ENCODE measurements at places on chromosomes 1 and 21. TPM values are rescaled to one million over a fixed set of nuclear protein-coding genes. Genes with fewer than 3 reads are reported as not detected.

The CLCA4 gene
- not detected for total RNA-seq

The WDR77 gene
- total RNA-seq: 15.7 TPM

The CSF3R gene
- total RNA-seq: 0.30 TPM

The BMP8A gene
- total RNA-seq: 0.35 TPM

The KRTAP13-2 gene
- not detected for total RNA-seq

The COL11A1 gene
- total RNA-seq: not detected

- no peak for DNase-seq
Observed at GRCh38 chr21:37548521-37548981, 182.0 kb downstream of the DYRK1A start.

DNA sequence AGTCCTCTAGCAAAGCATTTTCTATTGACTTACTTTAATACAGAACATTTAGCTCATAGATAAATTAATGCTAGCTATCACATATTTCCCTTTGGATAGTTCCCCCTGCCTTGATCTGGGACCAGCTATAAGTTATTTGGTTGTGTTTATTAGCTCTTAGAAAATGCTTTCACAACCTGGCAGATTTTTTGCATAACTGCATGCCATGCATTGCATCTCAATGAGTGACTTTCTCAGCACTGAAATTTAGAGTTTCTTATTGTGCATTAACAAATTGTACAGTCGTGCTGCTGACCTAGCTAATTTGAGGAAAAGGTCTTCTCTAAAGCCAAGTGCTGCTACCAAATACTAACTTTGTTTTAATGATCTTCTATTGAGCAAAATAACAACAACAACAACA, 164.8 kb downstream of the PLPPR5 start:
- DNase-seq: no peak

- DNase-seq: no peak
Observed at GRCh38 chr1:89332461-89332860, 31.4 kb upstream of the GBP6 start.

- DNase-seq: peak; percentile 48
Observed at GRCh38 chr1:8169364-8170058, 143.4 kb upstream of the ERRFI1 start.

All from activated T-cell treated with anti-CD3 and anti-CD28 coated beads, Interleukin-2, amount 50 U/mL, for 72 hours (primary cell).